Mucosa of descending colon (tissue), 3 donors: ENCODE measurements at places on chromosomes 1 and 21. TPM values are rescaled to one million over a fixed set of nuclear protein-coding genes. Genes with fewer than 3 reads are reported as not detected.

Gene SMAP2
- total RNA-seq, result 22.0 TPM

Gene KRTAP19-2
- not detected for total RNA-seq

GRCh38 chr1:53546409-53547155 lies 87.4 kb downstream of the DMRTB1 start:
- peak; percentile 7 for DNase-seq

DNA sequence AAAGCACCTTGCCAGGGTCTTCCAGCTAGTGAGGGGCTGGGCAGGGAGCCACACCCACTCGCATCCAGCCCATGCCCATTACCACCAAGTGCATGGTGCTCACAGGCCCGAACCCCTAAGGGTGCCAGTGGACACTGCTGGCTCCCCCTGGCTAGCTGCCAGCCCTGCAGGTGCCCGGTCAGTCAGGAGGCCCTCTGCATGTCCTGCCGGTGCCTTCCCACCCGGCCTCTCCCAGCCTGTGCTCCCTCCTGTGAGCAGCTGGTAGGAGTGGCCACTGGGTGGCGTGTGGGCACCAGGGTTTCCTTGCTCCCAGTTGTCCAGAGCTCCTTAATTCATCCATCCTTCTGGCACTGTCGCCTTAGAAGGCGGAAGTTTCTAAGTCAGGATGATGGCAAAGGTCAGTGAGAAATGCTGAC lies 33.4 kb downstream of the QSOX1 start:
- DNase-seq, result peak; percentile 70

DNA sequence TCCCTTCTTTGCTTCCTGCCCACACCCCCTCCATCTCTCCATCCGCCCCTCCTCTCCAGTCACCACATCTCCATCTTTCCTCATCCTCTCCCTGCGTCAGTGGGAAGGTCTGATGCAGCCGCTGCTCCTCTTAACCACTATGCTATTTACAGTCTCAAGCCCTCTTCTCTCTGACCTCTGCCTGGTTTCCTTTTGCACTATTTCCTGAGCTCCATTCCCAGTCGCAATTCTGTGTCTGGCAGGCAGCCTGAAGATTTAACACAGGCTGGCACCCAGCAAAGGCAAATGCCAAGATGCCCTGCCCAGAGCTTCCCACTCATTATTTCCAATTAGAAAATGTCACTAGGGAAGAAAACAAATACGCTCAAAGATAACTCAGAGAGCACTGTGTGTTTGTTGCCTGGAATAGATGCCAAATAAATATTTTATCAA lies 89.6 kb upstream of the LPGAT1 start:
- DNase-seq, result no peak

DNA sequence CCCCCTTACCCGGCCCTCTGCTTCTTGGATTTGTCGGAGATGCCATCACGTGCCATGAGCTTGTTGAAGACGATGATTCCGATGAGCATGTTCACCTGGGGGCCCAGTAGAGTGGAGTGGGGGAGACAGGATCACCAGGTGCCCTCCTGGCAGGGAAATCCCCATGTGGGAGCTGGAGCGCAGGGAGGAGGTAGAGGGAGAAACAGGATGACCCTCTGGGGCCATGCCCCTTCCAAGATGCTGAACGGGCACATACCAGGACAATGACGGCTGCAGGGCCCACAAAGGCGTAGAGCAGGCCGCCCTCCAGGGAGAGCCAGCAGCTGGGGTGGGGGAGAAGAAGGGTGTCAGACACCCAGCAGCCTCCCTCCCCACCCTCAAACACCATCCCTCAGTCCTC lies 28.6 kb downstream of the ADGRB2 start:
- DNase-seq, result no peak

- no peak for DNase-seq
Measured at GRCh38 chr1:106360252-106360651, 696.2 kb upstream of the PRMT6 start.
